Progenitor cell of endocrine pancreas (in vitro differentiated cells): ENCODE measurements at places on chromosomes 6 and 20.

DNA sequence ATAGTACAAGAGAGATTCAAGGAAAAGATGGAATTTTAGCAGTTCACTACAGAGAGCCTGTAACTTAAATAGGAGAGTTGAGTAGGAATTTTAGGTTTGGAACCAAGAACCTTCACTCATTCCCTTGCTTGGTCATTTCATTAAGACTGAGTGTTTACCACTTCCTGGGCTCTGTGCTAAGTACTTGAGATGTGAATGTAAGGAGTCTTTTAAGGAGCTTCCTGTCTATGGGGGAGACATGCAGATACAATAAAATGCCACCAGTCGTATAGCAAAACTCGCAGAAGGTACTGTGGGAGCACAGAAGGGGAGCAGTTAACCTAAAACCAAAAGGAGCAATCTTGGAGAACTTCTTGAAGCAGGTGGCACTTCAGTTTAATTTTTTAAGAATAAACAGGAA, 204.2 kb downstream of the SLC24A3 start:
- H3K4me3 ChIP-seq, result no peak overlapping the region
- peaks cover 4% of the 10 kb centered on the region for H3K27me3 ChIP-seq
- no peak overlapping the region for H3K27ac ChIP-seq
- DNase-seq, result no peak

- DNase-seq, result no peak
- H3K27ac ChIP-seq, result peak overlapping the region; percentile 49
- H3K4me1 ChIP-seq, result peaks cover 11% of the 10 kb centered on the region
- H3K4me3 ChIP-seq, result no peak overlapping the region
These were observed 21.2 kb downstream of the TGM2 start for GRCh38 chr20:38143646-38144554.

DNA sequence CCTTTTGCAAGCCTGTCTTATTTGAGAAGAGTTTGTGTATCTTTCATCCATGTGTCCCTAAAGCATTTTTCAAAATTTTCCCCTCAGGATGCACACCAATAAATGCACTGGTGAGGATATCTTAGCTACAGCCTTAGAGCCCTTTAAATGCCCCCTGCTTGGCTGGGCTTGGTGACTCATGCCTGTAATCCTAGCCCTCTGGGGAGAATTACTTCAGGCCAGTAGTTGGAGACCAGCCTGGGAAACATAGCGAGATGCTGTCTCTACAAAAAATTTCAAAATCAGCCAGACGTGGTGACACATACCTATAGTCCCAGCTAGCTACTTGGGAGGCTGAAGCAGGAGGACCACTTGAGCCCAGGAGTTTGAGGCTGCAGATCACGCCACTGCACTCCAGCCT, 33.8 kb upstream of the PLCB4 start:
- H3K4me1 ChIP-seq, result no peaks in the 10 kb centered on the region
- no peaks in the 10 kb centered on the region for H3K36me3 ChIP-seq
- H3K27ac ChIP-seq, result no peak overlapping the region
- H3K4me3 ChIP-seq, result no peak overlapping the region

GRCh38 chr6:114514170-114514569, 171.3 kb upstream of the HS3ST5 start:
- no peak overlapping the region for H3K4me3 ChIP-seq
- DNase-seq, result no peak
- no peak overlapping the region for H3K27ac ChIP-seq
- no peaks in the 10 kb centered on the region for H3K27me3 ChIP-seq
- no peaks in the 10 kb centered on the region for H3K36me3 ChIP-seq

DNA sequence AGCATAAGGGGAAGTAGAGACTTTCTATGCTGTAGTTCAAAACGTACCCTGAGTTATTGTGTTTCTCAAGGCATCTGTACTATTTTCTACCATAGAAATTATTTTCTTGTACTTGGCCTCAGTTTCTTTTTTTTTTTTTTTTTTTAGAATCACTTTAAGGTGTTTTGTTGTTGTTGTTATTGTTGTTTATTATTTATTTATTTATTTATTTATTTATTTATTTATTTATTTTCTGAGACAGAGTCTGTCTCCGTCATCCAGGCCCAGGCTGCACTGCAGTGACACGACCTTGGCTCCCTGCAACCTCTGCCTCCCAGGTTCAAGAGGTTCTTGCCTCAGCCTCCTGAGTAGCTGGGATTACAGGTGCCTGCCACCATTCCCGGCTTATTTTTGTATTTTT, 179.1 kb downstream of the GRIK2 start:
- H3K4me3 ChIP-seq, result no peak overlapping the region
- no peak overlapping the region for H3K27ac ChIP-seq
- no peaks in the 10 kb centered on the region for H3K4me1 ChIP-seq
- no peaks in the 10 kb centered on the region for H3K27me3 ChIP-seq
- no peak for DNase-seq
- no peaks in the 10 kb centered on the region for H3K36me3 ChIP-seq

- peaks cover 3% of the 10 kb centered on the region for H3K4me1 ChIP-seq
- no peak overlapping the region for H3K27ac ChIP-seq
- no peak overlapping the region for H3K4me3 ChIP-seq
- no peaks in the 10 kb centered on the region for H3K36me3 ChIP-seq
- H3K27me3 ChIP-seq, result peaks cover 4% of the 10 kb centered on the region
These were observed 119.0 kb upstream of the MCHR2 start for GRCh38 chr6:100112855-100113508.

- no peaks in the 10 kb centered on the region for H3K36me3 ChIP-seq
- H3K27ac ChIP-seq, result no peak overlapping the region
- peaks cover 17% of the 10 kb centered on the region for H3K27me3 ChIP-seq
- no peaks in the 10 kb centered on the region for H3K4me1 ChIP-seq
These were observed 188.5 kb upstream of the PMEPA1 start for GRCh38 chr20:57898332-57898731.

DNA sequence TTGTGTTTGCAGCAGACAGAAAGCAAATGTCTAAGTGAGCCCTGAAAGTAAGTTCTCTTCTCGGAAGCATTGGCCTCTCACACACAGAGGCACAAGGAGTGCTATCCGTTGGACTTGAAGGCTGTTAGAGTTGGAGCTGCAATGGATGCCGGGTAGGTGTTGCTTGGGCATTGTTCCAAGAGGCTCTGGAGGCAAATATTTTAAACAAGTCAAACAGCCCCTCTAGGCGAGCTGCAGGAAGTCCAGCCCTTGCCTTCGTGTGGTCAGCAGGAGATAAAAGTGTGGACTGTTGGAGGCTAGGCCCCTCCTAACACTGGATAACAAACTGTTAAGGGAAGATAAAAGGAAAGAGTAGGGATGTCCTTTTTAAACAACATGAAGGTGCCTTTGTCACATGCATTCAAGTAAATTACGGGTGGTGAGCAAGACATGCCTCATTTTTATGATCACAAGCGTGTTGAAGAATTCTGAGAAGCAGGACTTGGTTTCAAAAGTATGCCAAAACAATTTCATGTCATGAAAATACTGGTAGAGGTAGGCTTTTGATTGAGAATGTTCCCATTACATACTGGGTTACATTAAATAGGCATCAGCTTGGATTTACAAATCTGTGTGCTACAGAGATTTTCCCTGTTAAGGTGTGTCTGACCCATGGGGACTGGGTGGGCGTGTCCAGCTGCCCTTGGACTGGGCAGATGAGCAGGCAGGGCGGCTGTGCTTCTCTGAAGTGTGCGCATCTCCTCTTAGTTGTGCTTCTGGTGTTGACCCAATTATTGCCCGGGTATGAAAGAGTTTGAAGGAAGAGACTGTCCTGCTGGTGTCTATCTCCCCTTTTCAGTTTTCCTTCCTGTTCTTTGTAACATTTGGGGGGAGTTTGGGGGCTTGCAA, 57.5 kb downstream of the RREB1 start:
- no peaks in the 10 kb centered on the region for H3K27me3 ChIP-seq
- no peak overlapping the region for H3K4me3 ChIP-seq
- no peak for DNase-seq

- H3K36me3 ChIP-seq, result no peaks in the 10 kb centered on the region
- H3K27me3 ChIP-seq, result no peaks in the 10 kb centered on the region
- peaks cover 9% of the 10 kb centered on the region for H3K4me1 ChIP-seq
- H3K4me3 ChIP-seq, result no peak overlapping the region
These were observed 28.3 kb upstream of the RIPPLY2 start for GRCh38 chr6:83824831-83825230.

DNA sequence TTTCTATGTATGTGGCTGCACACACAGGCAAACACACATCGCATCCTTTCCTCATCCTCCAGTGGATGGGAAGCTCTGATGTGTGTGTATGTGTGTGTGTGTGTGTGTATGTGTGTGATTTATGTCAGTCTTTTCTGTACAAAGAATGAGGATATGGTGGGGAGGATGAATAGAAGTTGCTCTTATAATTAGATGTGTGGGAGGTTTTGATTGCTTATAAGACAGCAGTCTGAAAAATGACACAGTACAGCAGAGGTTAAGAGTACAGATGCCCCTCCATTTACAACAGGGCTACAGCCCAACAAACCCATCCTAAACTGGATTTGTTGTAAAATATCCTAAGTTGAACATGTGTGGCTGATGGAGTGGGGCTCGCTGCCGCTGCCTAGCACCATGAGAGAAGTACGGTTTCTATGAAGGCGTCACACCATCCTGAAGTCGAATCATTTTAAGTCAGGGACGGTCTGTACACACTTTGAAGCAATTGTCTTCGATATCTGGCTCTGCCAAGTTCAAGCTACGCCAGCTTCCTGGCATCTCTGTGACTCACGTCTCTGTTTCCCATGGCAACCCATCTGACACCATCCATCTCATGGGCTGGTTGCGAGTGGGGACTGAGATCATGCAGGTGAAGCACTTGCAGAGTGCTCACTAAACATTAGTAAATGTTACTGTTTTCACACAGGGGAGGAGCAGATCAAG, 252.6 kb downstream of the MYLK4 start:
- no peak for DNase-seq
- H3K27me3 ChIP-seq, result peaks cover 2% of the 10 kb centered on the region
- no peak overlapping the region for H3K4me3 ChIP-seq
- no peaks in the 10 kb centered on the region for H3K36me3 ChIP-seq
- no peaks in the 10 kb centered on the region for H3K4me1 ChIP-seq

DNA sequence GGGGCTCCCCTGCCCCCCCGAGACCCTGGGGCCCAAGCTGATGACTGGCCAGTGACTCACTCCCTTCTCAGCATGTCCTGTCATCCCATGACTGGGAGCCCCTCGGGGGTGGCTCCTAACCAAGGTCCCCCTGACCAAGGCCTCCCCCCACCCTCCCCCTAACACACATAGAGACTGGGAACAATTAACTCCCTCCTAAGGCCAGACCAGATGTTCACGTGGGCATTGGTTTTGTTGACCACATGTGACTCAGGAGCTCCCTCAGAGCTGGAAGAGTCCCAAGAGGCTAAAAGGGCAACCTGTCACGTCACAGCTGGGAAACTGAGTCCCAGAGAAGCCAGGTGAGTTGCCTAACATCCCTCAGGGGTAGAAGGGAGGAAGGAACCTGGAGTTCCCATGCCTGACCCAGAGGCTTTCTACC, 10.6 kb upstream of the CCN5 start:
- H3K4me3 ChIP-seq, result no peak overlapping the region
- peaks cover 2% of the 10 kb centered on the region for H3K4me1 ChIP-seq
- no peak for DNase-seq
- H3K27me3 ChIP-seq, result peaks cover 8% of the 10 kb centered on the region

DNA sequence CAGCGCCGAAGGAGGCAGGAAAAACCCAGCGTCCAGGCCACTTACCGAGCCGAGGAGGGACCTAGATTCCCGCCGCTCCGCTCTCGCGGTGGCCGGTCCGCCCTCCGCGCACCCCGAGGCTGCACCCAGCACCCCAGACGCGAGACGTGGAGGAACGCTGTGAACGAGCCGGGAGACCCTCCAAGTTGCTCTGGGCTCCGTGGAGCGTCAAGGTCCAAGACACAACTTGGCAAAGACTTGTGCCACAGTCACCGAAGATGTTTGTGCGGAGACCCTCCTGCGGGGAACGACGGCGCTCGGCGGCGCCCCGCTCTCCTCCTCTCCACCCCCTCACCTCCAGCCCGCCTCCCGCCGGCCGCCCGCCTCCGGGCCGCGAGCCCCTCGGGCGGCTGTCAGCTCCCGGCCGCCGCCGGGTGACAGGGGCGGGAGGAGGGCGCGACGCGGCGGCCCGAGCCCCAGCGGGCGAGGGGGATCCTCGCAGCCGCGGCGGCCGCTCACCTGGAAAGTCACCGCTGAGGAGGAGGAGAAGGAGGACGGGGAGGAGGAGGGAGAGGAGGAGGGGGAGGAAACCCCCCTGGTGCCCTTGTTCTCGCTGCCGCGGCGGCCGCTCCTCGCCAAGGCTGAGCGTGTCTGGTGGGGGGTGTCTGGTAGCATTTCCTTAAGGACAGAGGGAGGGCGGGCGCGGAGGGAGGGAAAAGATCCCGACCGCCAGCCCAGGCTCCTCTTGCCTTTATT, 637 bp upstream of the HIVEP2 start:
- H3K27me3 ChIP-seq, result no peaks in the 10 kb centered on the region
- DNase-seq, result peak; percentile 64
- H3K36me3 ChIP-seq, result no peaks in the 10 kb centered on the region

DNA sequence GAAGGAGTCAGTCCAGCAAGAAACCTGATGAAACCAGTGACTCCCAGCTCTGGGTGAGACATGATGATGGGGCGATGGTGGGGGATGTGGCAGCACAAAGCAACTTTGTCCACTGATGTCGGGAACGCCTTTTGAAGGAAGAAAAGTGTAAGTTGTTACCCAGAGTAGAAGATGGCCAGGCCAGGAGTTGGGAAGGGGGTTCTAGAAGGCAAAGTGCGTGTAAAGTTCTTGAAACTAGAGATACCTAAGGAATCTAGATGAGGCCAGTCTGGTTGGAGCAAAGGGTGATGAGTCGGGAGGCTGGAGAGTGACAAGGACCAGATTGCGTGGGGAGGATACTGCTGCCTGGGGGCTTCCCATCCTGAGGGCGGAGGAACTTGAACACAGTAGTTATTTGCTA, 117.0 kb downstream of the PHACTR3 start:
- peaks cover 5% of the 10 kb centered on the region for H3K27me3 ChIP-seq
- DNase-seq, result no peak
- H3K4me1 ChIP-seq, result no peaks in the 10 kb centered on the region
- no peaks in the 10 kb centered on the region for H3K36me3 ChIP-seq
- peak overlapping the region; percentile 50 for H3K27ac ChIP-seq
- H3K4me3 ChIP-seq, result no peak overlapping the region

GRCh38 chr20:10970109-10970508, 296.3 kb upstream of the JAG1 start:
- peaks cover 3% of the 10 kb centered on the region for H3K27me3 ChIP-seq
- no peaks in the 10 kb centered on the region for H3K36me3 ChIP-seq
- no peak overlapping the region for H3K4me3 ChIP-seq
- no peak overlapping the region for H3K27ac ChIP-seq
- no peak for DNase-seq
